Mesothelial cell of epicardium (in vitro differentiated cells): ENCODE measurements at places on chromosomes 12 and 14.

DNA sequence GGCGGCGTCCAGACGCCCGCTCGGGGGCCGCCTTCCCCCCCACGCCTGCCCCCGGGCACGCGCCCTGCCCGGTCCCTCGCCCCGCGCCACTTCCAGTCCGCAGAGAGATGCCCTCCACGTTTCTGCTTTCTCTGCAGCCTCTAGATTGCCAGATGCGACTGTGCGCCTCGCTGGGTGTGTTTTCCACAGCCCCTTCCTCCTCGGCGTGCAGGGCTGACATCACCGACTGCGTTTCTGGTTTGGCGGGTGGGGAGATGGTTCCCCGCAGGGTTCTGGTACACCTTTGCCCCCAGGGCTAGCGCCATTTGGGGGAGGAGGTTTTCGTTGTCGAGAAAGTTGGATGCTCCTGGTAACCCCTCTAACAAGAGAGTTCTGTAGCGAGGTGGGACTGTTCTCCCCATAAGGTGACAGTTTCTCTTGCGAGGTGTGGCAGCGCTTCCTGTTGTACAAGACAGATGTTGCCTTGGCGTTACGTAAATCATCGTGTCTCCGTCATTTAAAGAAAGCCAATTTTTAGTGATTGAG lies 1.5 kb downstream of the CALM1 start:
- DNase-seq, result peak; percentile 33

GRCh38 chr14:24072436-24072835 lies 1.1 kb downstream of the CPNE6 start:
- DNase-seq, result no peak

DNA sequence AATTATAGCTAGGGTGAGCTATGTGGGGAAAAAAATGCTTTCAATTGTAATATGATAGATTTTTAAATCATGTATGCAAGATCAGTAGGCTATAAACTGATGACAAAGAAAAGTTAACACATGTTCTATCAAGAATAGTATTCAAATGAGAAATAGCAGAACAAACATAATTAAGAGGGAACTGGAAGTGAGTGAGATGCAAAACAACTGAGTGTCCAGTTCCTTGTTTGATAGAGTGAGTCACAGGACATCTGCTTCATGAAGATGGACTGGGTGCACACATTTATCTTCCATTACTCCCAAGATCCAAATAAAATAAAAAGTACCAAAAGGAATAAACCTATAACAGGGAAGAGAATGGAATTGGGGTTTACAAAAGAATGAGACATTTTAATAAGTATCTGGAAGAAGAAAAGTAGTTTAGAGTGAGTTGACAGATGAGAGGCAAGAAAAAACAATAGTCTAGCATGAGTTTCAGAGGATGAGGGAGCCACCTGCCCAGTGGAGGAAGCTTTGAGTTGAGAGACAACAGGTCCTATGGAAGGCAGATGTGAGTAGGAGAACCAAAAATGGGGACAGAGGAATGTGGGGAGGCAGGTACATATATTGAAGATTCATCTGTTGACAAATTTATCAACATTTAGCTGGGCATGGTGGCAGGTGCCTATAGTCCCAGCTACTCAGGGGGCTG lies 178.1 kb upstream of the ARHGAP5 start:
- DNase-seq, result no peak

GRCh38 chr12:22624548-22624869 lies 462 bp upstream of the ETNK1 start:
- no peak for DNase-seq

DNA sequence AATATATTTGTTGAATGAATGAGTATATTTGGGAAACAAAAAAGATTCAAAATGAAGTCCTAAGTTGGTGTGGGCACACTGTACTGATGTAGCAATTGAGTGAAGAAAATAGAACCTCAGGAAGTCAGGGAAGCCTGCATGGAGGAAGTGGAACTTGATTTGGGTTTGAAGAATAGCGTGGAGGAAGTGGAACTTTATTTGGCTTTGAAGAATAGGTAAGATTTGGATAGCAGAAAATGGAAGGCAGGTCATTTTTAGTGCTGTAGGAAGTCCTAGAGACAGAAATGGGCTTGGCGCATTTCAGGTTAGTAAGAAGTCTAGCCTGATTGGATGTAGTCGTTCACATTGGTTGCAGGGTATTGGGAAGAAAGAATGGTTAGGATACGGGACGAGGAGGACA lies 5.4 kb downstream of the C12orf75 start:
- DNase-seq, result no peak
